ENCODE measurements at places on chromosomes 7 and 10. TPM values are rescaled to one million over a fixed set of nuclear protein-coding genes. Genes with fewer than 3 reads are reported as not detected.

DNA sequence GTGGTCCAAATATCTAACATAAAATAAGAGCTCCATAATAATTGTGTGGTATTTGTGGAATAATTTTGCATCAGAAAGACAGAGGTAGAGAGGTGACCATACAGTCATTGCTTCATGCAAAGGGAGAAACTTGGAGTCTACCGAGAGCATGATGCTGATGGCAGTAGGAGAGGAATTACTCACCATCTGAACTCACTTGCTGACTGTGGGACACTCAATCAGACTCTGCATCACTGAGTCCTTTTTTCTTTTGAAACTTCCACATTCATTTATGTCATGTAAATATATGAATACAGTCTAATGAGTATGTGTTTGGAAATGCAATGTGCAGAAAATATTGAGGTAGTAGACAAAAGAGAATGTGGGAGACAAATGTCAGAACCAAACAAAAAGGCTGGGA lies 933.8 kb downstream of the REEP3 start:
- no peak overlapping the region for H3K27ac ChIP-seq
- DNase-seq = no peak
- no peak overlapping the region for H3K4me3 ChIP-seq
- H3K4me1 ChIP-seq = no peaks in the 10 kb centered on the region

DNA sequence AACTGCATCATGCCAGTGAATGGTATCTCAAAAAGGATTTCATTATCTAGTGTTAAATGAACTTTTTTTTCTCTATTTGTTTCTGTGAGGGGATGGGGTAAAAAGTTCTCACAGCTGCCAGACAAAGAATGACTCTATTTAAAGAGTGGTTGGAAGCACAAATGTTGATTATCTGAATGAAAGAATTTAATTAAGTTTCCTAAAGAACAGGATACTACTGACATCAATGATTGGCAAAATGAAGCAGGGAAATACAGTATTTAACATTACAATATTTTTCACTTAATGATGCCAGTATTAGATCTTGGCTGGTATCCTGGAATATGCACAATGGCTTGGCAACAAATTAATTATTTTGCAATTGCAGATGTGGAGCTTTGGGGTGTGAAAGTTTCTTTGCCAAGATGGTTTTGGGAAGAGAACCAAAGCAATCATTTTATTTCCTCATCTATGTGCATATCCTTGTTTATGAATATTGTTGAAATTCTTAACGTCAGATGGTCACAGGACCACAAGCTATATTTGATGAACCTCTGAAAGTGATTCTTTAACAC lies 336.8 kb downstream of the ARL4A start:
- peaks cover 15% of the 10 kb centered on the region for H3K4me1 ChIP-seq
- no peak for DNase-seq
- H3K36me3 ChIP-seq = no peaks in the 10 kb centered on the region
- no peak overlapping the region for H3K4me3 ChIP-seq

DNA sequence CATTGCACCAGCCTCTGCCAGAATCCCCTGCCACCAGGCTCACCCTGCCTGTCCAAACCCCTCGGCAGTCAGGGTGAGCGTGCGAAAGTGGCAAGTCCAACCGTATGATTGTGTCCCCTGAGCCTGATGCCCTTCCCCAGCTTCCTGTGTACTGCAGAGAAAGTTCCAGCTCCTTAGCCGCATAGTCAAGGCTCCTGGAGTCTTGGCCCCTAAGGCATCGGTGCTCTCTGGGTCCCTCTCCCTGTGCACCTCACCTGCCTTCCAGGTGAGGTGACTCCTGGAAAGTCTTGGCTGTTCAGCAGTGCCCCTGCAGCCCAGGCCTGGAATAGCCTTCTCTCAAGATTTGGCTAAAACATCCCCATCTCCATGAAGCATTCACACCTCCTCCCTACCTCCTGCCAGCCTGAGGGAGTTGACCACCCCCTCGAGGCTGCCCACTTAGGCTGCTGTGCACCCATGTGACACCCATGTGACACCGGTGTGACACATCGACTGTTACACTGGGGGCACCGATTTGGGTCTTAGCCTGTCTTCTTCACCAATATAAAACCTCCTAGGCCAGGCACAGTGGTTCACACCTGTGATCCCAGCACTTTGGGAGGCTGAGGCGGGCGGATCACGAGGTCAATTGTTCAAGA lies 56.1 kb upstream of the ELN start:
- no peak overlapping the region for H3K27ac ChIP-seq
- peaks cover 3% of the 10 kb centered on the region for H3K27me3 ChIP-seq
- peak; percentile 75 for DNase-seq

GRCh38 chr7:28989211-28989980 lies 31.3 kb upstream of the TRIL start:
- peak overlapping the region; percentile 3 for H3K27ac ChIP-seq
- H3K4me1 ChIP-seq = peaks cover 36% of the 10 kb centered on the region
- peaks cover 3% of the 10 kb centered on the region for H3K27me3 ChIP-seq
- no peaks in the 10 kb centered on the region for H3K36me3 ChIP-seq
- no peak overlapping the region for H3K4me3 ChIP-seq

DNA sequence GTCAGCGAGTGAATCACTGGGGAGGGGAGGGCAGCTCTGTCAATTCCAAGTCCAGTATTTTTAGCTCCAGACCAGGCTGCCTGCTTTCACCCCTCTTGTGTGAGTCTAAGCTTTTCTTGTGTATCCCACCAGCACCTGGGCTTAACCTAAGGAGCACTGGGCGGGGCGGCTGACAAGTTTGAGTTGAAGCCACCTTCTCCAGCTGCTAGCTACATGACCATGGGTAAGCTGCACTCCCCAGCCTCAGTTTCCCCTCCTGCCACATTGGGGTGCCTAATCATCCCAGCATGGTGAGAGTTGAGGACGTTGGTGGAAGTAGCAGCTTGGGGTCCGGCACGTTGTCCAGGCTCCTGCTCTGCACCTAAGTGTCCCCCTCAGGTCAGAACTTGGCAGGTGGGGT lies 89.8 kb upstream of the PCBD1 start:
- H3K4me3 ChIP-seq = no peak overlapping the region
- no peaks in the 10 kb centered on the region for H3K36me3 ChIP-seq
- H3K27ac ChIP-seq = no peak overlapping the region
- DNase-seq = no peak
- no peaks in the 10 kb centered on the region for H3K4me1 ChIP-seq

GRCh38 chr7:141225916-141226618 lies 152.2 kb downstream of the TMEM178B start:
- H3K36me3 ChIP-seq = no peaks in the 10 kb centered on the region
- DNase-seq = no peak
- no peak overlapping the region for H3K27ac ChIP-seq
- no peak overlapping the region for H3K4me3 ChIP-seq
- H3K27me3 ChIP-seq = no peaks in the 10 kb centered on the region

DNA sequence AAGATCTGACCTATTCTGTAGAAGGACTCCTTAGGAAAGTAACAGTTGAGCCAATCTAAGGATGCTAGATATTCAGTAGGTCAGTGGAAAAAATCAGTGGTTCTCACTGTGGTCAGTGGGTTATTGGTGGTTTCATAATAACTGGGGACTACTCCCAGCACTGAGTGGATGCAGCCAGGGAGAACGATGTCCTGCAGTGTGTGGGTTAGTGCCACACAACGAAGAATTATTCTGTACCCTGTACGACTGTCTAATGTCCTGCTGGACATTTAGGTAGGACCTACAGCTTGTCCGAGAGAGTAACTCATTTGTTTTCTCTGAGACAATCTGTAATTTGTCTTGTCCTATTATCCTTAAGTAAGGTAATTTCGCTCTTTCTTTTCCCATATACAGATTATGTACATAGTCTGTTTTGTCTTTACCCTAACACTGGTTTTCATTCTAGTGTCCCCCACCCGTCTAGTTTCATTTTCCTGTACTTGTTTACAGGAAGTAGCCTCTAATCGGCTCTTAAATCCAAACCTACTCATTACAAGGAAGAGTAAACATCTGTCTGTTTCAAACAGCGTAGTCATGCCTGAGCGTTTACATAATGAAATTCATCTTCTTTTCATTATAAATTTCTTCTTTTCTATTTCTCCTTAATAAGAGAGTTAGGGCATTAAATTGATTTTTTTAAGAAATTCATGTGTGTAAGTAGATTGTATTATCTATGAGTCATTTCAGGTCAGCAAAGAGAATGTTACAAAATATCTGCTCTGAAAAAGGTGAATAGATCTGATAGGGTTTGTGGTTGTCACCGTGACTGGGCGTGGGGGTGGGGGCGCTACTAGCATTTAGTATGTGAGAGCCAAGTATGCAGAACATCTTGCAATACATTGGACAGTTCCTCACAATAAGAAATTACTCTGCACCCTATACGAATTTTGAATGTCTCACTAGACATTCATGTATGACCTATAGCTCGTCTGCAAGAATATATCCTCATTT lies 8.3 kb upstream of the ZC3HAV1L start:
- H3K4me3 ChIP-seq = no peak overlapping the region
- DNase-seq = no peak
- H3K4me1 ChIP-seq = no peaks in the 10 kb centered on the region
- no peaks in the 10 kb centered on the region for H3K27me3 ChIP-seq
- no peak overlapping the region for H3K27ac ChIP-seq

GRCh38 chr7:16891874-16892643 lies 10.3 kb upstream of the AGR3 start:
- no peak overlapping the region for H3K27ac ChIP-seq
- DNase-seq = no peak
- no peak overlapping the region for H3K4me3 ChIP-seq
- peaks cover 6% of the 10 kb centered on the region for H3K4me1 ChIP-seq

- DNase-seq = no peak
- H3K27me3 ChIP-seq = no peaks in the 10 kb centered on the region
- peaks cover 3% of the 10 kb centered on the region for H3K36me3 ChIP-seq
- H3K4me3 ChIP-seq = peak overlapping the region; percentile 95
These were observed 401 bp downstream of the LRRC27 start for GRCh38 chr10:132332433-132332754.

DNA sequence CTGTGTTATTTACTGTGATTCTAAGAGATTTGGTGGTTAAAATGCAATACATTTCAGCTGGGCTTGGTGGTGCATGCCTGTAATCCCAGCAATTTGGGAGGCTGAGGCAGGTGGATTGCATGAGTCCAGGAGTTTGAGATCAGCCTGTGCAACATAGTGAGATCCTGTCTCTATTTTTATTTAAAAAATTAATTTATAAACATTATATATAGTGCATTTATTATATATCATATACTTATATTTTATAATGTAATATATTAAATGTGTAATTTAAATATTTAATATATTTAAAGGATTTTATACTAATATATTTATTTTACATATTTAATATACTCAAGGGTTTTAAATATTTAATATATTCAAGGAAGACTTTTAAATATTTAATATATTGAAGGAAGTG lies 402.8 kb upstream of the PCDH15 start:
- DNase-seq = no peak
- peaks cover 8% of the 10 kb centered on the region for H3K4me1 ChIP-seq
- no peaks in the 10 kb centered on the region for H3K36me3 ChIP-seq
- peak overlapping the region; percentile 62 for H3K27ac ChIP-seq
- H3K4me3 ChIP-seq = no peak overlapping the region

- H3K27ac ChIP-seq = no peak overlapping the region
- H3K4me1 ChIP-seq = no peaks in the 10 kb centered on the region
- H3K4me3 ChIP-seq = no peak overlapping the region
These were observed 16.3 kb upstream of the CYP51A1 start for GRCh38 chr7:92150450-92151017.

- H3K4me1 ChIP-seq = peaks cover 15% of the 10 kb centered on the region
- H3K36me3 ChIP-seq = no peaks in the 10 kb centered on the region
- no peaks in the 10 kb centered on the region for H3K27me3 ChIP-seq
- DNase-seq = no peak
These were observed 182.5 kb upstream of the AKR1E2 start for GRCh38 chr10:4643471-4643870.

DNA sequence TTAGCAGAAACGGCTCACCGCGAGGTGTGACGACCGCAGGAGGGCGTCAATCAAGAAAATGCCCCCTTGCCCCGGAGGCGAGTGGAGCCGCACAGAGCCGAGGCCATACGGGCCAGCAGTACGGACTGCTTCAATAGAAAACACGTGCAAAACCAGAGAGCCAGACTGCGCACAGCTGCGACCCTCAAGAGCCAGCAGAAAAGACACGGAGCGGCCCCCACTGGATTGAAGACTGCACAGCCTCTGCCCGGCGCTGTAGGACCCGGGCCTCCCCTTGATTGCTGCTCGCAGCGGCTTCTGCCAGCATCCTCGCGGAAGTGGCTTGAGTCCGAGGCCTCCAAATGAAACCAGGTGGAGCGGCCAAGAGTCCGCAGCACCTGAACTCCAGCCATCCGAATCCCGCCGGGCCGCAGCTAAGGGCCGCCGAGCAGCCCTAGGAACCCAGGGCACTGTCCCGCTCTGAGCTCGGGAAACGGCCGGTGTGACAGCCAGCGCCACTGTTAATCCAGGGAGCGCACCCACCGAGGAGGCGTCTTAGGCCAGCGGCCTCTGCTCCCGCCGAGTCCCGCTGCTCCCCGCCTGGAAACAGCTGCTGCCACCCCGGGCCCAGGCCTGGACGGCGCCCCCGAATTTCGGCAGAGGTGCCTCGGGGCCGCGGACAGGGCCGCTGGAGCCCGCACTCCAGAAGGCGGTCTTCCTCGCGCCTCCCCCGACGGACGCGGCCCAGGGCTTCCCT lies 660 bp upstream of the HHEX start:
- H3K27me3 ChIP-seq = peaks cover 39% of the 10 kb centered on the region
- DNase-seq = no peak
- H3K36me3 ChIP-seq = peaks cover 4% of the 10 kb centered on the region
- peak overlapping the region; percentile 73 for H3K4me3 ChIP-seq

- no peak overlapping the region for H3K4me3 ChIP-seq
- no peak for DNase-seq
- H3K4me1 ChIP-seq = peaks cover 24% of the 10 kb centered on the region
- H3K27me3 ChIP-seq = no peaks in the 10 kb centered on the region
- peaks cover 14% of the 10 kb centered on the region for H3K36me3 ChIP-seq
- no peak overlapping the region for H3K27ac ChIP-seq
These were observed 69.9 kb downstream of the HYCC1 start for GRCh38 chr7:22944022-22944421.

DNA sequence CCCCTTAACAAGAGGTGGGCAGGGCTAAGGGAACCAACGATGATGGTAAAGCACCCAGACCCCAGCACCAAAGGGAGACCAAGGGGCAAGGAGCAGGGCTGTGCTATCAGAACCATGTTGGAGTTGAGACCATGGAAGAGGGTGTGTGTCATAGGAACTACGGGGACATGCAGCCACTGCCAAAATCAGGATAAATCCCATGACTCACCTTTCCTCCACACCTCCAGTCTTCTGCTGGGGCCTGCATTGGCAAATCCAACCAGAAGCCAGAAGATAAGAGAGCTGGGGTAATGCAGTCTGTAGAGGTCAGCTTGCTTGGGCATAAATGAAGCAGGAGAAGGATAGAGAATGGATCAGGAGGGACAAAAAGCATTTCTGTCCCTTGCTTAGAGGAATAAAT lies 42.7 kb upstream of the SMARCD3 start:
- DNase-seq = no peak
- H3K27me3 ChIP-seq = peaks cover 40% of the 10 kb centered on the region
- no peak overlapping the region for H3K27ac ChIP-seq
- no peaks in the 10 kb centered on the region for H3K36me3 ChIP-seq
- H3K4me3 ChIP-seq = no peak overlapping the region

The DGKB gene
- 0.57 TPM for total RNA-seq

The TMEM140 gene
- not detected for total RNA-seq

The HMX3 gene
- total RNA-seq = not detected

The TMEM176A gene
- not detected for total RNA-seq

The SUGCT gene
- 11.9 TPM for total RNA-seq

Data from osteocyte (in vitro differentiated cells).